Hematopoietic multipotent progenitor cell treated with erythropoietin and hydrocortisone succinate and interleukin-3 and kit ligand, for 8 days (in vitro differentiated cells): ENCODE measurements at places on chromosomes 7 and 10.

DNA sequence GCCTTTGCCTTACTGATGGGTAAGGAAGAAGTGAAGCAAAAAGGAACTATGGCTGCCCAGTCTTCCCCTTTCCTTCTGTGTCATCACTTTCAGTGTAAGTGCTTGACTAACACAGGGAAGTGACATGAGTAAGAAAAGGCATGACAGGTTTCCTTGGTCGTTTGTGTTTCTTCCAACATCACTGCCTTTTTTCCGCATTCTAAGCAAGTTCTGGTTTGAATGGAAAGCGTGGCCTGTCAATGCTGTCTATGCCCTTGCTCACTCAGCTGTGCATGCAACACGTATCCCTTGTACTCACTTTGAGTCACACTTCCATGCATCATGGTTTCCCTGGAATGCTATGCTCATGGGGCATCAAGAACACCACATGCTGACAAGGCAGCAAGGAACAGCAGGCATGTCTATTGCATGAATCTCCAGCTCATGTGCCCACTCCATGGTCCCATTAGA is 111.8 kb downstream of the OAT start:
- DNase-seq: no peak

GRCh38 chr7:5284304-5285281 is 1.9 kb downstream of the SLC29A4 start:
- peak; percentile 43 for DNase-seq

DNA sequence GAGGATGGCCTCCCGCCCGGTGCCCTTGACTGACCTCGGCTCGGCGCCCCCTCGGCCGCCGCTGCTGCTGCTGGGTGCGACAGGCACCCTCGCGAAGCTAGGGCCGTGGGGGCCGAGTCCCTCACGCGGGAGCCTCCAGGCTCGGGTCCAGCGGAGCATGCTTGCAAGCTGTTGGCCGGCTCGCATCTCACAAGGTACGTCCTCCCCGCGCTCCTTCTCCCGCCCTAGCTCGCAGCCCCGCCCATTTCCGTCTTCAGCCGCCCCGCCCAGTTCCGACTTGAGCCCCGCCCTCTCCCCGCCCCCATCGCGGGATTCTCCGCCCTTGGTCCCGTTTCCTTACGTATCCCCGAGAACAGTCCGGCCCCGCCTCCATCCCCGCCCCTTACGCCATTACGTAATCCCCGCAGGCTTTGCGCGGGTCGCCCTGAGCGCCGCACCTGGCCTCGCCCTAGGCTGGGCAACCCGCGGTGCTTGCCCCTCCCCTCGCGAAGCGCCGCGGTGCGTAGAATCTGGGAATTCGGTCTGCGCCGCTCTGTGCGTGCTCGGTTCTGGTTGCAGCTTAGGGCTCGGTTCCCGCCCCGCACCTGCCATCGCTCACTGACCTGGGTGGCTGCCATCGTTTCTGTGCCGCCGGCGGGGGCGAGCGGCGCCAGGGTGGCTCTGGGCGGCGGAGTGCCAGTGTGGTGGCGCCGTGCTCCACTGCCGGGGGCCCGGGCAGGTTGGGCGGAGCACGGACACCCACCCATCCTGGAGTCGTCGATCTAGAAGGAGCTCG is at the start of gene ABHD11:
TSS of gene ABHD11 (minus strand) at position 191 of the 775 bp plus-strand sequence. CDS start at position 159, 32 bp downstream.
- peak; percentile 90 for DNase-seq

- no peak for DNase-seq
These were observed 53.0 kb downstream of the EZH2 start for GRCh38 chr7:148830897-148831692.

GRCh38 chr7:11486271-11486670 is 345.7 kb downstream of the THSD7A start:
- no peak for DNase-seq
